Stimulated activated CD8-positive, alpha-beta memory T cell treated with anti-CD3 and anti-CD28 coated beads, Interleukin-4, amount 100 ng/mL, for 1 hour (primary cell): ENCODE measurements at places on chromosomes 13 and 19.

DNA sequence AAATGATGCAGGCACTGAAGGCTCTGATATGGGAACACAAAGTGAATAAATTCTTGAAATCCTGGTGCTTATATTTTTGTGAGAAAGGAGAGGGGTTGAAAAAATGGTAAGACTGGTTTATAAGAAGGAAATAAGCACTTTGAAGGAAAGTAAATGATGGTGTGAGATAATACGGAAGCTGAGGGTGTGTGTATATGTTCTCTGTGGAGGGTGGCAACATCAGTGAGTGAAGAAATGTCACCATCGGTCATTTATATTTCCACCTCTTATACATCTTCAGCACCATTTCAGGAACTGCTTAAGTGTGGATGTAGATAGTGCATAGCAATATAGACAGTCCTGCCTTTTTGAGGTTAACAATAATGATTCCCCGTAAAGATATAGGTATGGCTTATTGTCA is 17.5 kb downstream of the ZNF136 start:
- no peak for DNase-seq

- no peak for DNase-seq
Observed at GRCh38 chr13:20609145-20609544, 42.2 kb downstream of the IFT88 start.

GRCh38 chr19:53254411-53255341 is at the start of gene ZNF677:
Gene ZNF677, minus strand, starts transcription at chr19:53254873. Its CDS starts 3,323 bp downstream, at chr19:53251550.
- DNase-seq = peak; percentile 70

GRCh38 chr13:42239644-42240043 is 32.3 kb upstream of the AKAP11 start:
- DNase-seq = no peak
